ENCODE measurements at places on chromosomes 2 and 18.

DNA sequence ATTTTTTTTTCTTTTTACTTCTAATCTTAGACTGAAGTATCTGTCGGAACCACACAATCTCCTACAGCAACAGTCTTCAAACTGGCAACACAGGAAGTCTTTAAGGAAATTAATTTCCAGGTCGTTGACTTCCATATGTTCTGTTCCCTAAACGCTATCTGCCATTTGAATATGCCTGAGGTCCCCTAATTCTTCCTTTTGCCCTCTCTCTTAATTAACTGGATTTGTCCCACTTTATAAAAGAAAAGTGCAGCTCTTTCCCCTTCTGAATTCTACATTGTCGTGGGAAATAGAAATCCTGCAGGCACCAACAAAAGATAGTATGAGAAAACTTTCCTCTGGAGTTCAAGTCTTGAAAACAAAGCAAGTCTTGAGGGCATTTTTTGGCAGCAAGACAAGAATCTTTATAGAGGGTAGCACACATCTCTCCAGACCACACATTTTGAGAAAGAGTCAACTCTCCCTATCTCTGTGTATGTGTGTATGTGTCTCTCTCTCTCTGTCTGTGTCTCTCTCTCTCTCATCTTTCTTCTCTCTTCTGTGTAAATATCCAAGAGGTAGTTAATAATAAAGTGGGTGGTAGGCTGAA lies 879.8 kb downstream of the SOCS6 start:
- DNase-seq, result no peak

GRCh38 chr2:134408386-134408785 lies 154.5 kb downstream of the MGAT5 start:
- DNase-seq, result no peak

GRCh38 chr2:72993147-72993932 lies 76.0 kb downstream of the EMX1 start:
- peak; percentile 61 for DNase-seq

DNA sequence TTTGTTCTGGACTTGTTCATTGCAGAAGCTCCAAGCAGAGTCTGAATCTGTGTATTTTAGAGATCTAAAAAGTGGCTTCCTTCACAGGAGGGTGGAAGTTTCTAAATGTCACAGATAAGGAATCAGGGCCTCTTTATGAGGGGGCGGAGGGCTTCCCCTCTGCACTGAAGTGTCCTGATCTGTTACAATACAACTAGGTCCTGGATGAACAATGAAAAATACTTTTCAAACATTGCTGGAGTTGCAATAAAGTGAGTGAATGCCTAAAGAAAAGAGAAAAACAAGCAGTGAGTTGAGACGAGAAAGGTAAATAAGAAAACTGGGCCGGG lies 179.3 kb upstream of the HDAC4 start:
- no peak for DNase-seq

GRCh38 chr2:221102896-221103688 lies 469.0 kb downstream of the EPHA4 start:
- no peak for DNase-seq

DNA sequence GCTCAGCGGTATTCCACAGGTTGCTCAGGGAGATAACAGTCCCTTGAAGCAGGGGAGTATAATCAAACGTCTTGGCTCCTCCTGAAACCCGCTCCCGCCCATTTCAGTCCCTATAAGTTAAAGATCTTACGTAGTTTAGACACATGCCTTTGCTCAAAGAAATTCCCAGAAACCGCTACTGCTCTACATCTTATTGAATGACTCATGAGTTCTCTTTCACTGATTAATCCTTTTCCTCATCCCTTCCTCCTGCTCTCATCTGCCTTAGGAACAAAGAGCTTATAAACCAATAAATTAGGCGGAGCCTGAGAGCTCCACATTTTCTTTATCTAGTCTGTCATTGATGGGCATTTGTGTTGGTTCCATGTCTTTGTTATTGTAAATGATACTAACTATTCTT lies 4.2 kb upstream of the SERPINB4 start:
- no peak for DNase-seq

DNA sequence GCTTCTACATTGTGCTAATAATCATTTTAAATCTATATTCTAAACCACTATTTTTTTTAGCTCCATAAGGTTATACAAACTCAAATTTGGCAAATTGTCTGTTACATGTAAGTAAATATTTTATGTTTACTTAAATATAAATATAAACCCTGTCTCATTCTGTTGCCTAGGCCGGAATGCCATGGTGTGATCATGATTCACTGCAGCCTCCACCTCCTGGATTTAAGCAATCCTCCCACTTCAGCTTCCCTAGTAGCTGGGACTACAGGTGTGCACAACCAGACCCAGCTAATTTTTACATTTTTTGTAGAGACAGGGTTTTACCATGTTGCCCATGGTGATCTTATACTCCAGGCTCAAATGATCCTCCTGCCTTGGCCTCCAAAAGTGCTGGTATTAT lies 124.7 kb downstream of the MEIS1 start:
- no peak for DNase-seq

- DNase-seq, result no peak
Measured at GRCh38 chr2:181780657-181781056, 100.3 kb upstream of the NEUROD1 start.

DNA sequence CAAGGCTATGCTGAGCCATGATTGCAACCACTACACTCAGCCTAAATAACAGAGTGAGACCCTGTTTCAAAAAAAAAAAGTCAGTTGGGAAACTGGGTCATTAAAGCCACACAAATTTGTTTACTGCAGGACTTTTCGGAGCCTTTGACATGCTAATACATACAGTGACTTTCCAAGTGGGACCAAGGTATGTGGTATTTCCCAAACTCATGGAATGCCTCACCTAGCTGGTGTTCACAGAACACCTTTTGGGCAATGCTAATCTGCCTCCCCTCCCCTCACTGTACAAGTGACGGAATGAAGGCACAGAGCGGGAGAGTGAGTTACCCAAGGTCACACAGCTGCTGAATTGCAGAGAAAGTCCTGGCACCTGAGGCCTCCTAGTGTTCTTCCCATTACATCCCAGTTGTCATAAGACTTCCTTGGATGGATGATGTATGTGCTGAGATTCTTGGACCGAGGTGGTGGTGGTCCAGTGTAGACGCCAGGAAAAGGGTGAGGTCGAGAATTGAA lies 30.7 kb downstream of the ATOH8 start:
- DNase-seq, result no peak

DNA sequence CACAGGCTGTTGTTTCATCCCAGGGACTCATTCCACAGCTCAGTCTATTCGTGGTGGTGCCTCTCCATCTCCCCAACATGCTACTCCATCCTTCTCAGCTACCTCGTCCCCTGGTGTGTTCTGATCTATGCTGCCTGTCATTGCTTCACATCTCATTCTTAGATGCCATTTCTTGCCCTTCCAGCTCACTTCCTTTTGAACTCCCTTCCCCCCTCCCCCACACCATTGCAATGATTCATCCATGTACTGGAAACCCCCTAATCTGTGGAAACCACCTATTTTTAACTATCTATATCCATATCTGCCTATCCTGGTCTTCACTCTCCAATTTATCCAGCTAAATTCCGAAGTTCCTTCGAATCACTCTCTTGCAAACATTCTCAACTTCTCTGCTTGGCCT lies 65.7 kb upstream of the PARD3B start:
- DNase-seq, result no peak

- no peak for DNase-seq
Measured at GRCh38 chr2:10045561-10046355, 2.4 kb downstream of the KLF11 start.

- no peak for DNase-seq
Measured at GRCh38 chr2:21162615-21162878, 38.8 kb downstream of the TDRD15 start.
